ENCODE measurements at places on chromosomes 5 and 9.

GRCh38 chr9:82475584-82476301 is 487.2 kb downstream of the SPATA31D1 start:
- DNase-seq: no peak

DNA sequence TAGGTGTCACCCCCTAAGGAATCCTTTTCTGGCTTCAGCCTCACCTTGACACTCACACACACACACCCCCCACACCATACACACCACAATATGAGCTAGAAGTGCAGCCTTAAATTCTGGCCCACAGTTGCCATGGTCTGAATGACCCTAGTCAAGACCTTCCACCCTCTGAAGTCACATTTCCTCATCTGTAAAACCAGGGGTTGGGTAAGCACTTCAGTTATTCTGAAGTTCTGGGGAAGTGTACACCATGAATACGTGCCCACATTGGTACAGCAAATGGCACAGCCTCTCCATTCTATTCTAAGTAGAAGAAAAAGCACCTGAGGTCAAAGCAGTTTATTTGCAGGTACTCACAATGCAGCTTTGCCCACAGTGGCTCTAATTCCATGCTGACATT is 372.8 kb upstream of the KLF4 start:
- DNase-seq: no peak

GRCh38 chr5:172887692-172888091 is 53.6 kb downstream of the ERGIC1 start:
- no peak for DNase-seq

- DNase-seq: no peak
Measured at GRCh38 chr9:84397822-84398221, 57.3 kb upstream of the SLC28A3 start.

DNA sequence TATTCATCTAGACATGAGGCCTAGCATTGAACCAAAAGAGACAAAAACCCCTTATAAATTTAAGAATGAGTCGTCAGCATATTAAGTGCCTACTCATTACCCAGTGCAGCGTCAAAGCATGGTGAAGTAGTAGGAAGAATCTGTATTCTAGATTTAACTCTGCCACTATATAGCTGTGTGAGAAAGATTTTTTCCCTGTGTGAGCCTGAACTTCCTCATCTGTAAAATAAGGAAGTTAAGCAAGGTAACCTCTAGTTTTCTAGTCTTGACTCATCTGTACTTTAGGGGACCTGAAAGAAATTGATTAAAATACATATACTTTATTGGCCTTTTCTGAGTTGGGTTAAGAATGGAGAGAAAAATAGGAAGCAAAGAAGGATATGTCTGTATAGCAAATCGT is 82.1 kb upstream of the RUSC2 start:
- no peak for DNase-seq

DNA sequence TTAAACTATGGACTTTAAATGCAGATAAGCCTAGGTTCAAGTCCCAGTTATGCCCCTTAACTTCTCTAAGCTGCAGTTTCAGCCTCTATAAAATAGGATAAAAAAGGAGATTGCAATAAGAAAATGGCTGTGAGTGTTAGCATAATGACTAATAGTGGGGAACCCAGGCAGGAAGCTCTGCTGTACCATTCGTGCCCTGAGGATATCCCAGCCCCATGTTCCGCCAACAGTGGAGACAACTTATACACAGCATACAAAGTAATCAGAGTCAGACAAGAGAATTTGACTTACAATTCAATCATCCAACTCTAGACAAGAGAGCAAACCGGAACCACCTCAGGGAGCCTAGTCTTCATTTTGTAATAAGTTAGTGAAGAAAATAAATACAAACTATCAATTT is 141.5 kb upstream of the FSTL4 start:
- DNase-seq: peak; percentile 15

DNA sequence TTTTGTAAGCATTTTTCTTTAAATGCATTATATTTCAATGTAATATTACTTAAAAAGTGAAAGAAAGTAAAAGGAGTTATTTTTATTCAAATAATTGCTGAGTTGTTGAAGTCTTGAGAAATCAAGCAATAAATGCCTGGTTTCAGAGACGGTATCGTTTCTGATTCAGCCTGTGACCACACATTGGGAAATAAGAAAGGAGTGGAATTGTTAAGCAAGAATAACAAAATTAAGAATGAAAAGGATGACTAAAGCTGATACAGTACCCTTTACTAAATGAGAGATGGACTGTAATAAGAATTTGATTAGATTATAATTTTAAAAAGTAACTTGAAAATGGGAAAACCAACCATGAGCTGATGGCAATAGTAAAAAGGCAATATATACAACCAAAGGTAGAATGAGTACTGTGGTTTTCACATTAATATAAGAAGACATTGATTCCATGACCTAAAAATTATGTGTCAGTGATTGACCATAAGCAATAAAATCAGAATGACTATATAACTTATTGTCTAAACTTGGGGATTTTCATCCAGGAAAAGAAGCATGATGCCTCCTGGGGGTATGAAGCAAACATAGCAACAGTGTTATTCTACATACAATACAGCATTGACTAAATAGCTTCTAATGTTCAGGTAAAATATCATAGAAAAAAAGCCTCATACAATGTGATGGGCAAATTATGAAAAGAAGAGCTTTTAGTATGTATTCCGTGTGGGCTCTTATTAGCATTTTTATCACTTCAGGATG is 101.9 kb upstream of the PRDM9 start:
- DNase-seq: no peak

DNA sequence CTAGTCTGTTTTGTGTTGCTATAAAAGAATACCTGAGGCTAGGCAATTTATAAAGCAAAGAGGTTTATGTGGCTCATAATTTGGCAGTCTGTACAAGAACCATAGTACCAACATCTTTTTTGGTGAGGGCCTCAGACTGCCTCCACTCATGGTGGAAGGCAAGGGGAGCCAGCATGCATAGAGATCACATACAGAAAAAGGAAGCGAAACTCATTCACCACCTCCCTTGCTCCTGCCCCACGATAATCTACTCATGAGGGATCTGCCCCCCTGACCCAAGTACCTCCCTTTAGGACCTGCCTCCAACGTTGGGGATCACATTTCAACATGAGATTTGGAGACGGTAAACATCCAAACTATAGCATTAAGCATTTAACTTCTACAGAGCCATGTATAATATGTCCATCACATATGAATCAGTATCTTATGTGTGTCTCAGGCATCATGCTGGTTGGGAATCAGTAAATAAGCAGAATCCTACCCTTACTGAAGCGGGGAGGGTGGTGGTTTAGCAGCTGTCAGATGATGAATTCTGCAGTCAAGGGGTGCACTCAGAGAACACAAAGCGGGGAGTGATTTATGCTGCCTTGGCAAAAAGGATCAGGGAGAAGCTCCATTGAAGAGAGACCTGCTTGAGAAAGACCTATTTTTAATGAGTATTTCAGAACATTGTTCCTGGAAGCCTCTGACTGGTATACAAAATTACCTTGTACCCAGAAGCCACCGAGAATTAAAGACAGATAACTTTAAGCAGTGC is 34.8 kb downstream of the HMGXB3 start:
- no peak for DNase-seq

GRCh38 chr9:96139592-96140295 is 162.2 kb downstream of the HSD17B3 start:
- no peak for DNase-seq

- DNase-seq: peak; percentile 98
Measured at GRCh38 chr9:85425153-85425611, 316.6 kb downstream of the AGTPBP1 start.

GRCh38 chr9:1986341-1986740 is 28.8 kb upstream of the SMARCA2 start:
- DNase-seq: no peak

GRCh38 chr5:141680751-141681201 is 1.3 kb downstream of the ARAP3 start:
- DNase-seq: peak; percentile 93

DNA sequence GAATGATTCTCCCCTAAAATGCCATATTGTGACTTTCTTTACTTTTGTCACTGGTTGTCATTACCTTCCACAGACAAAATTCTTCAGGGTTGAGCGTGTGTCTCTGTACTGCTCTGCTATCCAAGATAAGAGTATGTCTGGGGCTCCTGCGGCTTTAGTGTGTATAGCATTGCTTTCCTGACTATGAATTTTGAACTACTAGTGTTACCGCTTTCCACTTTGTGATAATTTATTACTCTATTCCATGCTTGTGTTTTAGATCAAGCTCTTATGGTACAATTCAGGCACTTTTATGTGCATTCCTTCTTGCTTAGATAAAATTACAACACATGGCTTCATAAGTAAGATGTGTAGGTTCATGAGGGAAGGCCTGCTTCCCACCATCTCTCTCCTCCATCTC is 51.5 kb upstream of the MEF2C start:
- no peak for DNase-seq

GRCh38 chr5:122030251-122030650 is 47.8 kb downstream of the LOX start:
- DNase-seq: peak; percentile 55

DNA sequence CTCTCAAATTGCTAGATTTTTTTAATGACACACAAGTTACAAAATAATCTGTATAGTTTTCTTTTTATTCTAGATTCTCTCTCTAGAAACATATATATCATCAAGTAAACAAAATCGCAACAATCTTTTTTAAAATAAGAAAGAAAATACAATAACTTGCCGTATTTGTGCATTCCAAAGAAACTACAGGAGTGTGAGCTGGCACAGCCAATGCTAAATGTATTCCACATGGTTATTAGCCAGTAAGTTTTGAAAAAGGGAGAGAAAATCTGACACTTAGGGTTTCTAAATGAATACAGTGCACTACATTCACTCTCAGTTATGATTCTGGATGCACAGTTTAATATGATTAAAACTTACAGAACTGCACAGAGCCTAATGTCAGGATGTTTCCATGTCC is 117.9 kb downstream of the BNC2 start:
- DNase-seq: no peak

DNA sequence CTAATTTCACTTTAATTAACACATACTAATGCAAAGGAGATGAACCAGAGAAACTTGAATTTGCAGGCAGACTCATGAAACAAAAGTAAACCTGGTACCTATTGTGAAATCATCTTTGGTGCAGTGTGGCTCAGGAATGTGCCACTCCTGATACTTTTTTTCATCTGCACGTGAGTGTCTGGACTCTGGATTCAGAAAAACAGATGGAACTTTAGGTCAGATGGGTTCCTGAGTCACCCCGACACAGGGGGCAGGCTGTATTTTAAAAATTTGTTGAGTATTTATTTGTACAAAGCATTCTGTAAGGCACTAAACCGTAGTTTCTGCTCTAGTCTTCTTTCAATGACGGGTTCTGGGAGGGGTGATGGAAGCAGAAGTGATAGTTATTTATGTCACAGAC is 52.2 kb upstream of the TUT7 start:
- DNase-seq: no peak

DNA sequence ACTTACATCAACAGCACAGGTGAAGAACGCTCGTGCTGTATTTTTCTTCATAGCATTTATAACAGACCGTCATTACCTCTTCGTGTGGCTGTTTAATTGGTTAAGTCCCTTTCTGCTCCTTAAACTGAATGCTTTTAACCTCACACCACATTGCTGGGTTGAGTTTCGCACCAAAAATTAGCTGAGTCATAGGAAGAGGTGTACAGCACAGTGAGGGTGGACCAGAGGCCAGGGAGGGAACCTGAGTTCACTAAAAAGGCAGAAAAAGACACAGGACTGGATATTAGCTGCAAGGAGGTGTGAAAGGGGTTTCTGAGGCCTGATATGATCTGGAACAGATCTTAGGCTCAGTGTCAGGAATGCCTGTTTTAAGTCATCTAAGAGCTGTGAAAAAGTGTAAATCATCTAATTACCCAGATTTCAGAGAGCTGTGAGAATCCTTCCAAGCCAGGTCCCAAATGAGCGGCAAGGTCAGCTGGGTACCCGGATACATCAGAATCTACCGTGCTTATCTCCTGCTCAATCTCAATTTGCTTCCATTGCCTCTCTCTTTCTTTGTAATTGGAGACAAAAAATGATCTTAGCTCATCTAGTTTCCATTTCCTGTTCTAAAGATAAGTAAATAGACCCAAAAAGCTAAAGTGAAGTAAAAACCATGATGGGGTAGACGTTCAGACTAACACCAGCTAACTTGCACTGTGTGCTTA is 7.1 kb upstream of the CFAP90 start:
- DNase-seq: no peak

DNA sequence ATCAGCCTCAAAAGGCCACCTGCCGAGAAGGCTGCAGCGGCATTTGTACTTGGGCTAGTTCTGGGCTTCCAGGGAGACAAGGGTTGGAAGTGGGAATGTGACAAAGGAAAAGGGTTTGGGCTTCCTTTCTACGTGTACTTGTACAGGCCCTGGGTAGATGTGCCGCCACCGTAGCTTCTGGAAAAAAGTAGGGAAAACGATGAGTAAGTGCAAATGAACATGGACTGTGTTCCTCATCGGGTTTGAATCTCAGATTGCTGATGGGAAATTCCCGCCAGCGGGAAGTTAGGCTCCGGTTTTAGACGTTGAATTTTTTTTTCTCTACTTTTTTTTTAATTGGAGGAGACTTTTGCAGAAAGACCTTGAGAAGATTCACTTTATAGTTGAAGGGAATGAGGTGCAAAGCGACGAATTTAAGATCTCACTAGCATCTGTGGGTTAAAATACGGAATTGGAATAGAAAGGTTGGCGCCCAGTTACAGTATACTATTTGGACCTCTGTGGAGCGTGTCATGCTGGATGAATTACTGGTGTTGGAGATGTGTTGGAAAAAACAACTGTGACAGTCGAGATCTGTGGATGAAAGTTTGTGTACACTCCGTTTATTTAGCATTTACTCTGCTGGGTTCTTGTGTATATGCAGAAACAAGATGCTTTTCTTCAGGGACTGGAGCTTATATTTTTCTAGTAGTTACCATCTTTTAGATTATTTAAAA is 1.2 kb downstream of the G3BP1 start:
- DNase-seq: no peak

GRCh38 chr9:38232895-38233294 is 159.6 kb upstream of the ALDH1B1 start:
- DNase-seq: peak; percentile 51

- no peak for DNase-seq
Measured at GRCh38 chr5:113612060-113612496, 98.6 kb downstream of the YTHDC2 start.

DNA sequence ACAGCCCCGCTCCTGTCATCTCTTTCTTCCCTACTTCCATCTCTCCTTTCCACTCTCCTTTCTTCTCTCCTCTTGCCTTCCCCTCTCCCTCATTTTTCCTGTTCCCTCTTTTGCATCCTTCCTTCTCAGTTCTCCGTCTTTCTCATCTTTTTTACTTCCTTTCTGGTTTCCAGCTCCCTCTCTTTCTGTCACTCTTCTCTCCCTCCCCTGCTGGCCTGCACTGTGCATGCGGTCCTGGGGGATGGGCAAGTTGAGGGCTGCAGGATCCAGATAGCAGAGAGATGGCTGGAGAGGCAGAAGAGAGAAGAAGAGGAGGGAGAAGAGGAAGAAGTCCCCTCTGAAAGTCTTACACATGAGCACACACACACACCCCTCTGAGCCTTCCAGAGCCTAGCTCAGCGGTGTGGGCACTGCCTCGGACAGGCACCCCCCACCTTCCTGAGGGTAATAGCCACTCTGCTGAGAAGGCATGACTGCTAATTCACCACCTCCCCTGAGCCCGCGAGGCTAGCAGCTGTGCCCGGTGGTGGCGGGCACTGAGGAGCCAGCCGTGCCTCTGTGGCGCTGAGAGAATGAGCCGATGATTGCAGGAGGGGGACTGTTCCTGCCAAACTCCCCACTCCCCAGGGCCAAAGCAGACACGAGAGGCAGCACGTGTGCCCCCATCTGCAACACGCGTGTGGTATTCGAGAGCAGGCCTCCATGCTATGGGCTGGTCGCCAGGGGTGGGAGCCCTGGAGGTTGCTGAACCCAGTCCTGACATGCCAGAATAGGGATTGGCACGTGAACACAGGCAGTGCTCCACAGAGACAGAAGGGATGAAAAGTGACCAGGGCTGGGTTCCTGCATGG is 3.7 kb upstream of the CAMK2A start:
- peak; percentile 54 for DNase-seq

GRCh38 chr5:67333171-67333570 is 136.6 kb upstream of the CD180 start:
- no peak for DNase-seq
